ENCODE measurements at places on chromosomes 5 and 9.

DNA sequence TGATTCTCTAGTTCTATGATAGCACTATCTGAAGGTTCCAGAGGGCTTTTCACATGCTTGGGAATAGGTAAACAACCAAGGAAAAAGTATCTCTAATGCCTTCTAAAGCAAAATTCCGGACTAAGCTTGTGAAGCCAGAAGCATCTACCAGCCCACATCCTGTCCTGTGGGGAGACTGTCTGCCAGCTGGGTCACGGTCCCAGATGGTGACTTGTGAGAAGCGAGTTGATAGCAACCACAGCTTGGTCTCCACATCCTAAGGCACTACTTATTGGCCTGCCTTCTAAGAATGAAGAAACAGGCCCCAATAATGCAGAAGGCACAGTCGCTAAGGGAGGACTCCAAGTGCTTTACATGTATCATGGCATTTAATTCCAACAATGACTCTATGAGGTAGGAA is 184.1 kb upstream of the ADRA1B start:
- peak; percentile 87 for DNase-seq

DNA sequence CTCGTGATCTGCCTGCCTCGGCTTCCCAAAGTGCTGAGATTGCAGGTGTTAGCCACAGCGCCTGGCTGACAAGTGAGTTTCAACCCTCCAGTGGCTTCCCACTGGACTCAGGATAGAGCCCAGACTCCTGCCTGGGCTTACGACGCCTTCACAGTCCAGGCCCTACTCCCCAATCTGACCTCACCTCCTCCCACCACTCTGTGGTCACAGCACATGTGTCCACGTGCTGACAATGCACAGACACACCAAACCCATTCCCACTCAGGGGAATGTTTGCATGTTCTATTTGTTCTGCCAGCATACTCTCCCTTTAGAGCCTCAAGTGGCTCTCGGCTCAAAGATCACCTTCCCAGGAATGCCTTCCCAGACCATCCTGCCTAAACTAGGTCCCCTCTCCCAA is 31.1 kb upstream of the TRIM14 start:
- DNase-seq, result no peak

GRCh38 chr5:66231508-66231907 is 87.4 kb downstream of the SREK1 start:
- no peak for DNase-seq

DNA sequence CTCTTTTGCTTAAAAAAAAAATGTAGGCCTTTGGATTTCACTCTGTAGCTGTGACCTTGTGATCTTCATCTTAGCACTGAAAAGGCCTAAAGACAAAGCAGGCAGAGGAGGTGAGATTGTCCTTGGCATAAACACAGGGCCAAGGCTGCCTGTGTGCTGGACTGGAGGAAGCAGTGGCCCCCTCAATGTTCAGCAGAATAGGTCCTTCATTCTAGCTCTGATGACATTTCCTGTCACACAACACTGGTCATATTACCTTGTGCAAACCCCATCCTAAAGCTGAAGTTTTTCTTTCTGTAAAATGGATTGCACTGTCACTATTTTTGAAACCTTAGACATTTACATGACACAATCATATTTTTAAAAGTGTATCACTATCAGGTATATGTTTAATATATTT is 147.4 kb downstream of the INSYN2B start:
- no peak for DNase-seq

- no peak for DNase-seq
These were observed 152.8 kb upstream of the DAP start for GRCh38 chr5:10913841-10914240.

GRCh38 chr5:74295676-74296075 is 344.9 kb downstream of the ENC1 start:
- DNase-seq, result no peak

DNA sequence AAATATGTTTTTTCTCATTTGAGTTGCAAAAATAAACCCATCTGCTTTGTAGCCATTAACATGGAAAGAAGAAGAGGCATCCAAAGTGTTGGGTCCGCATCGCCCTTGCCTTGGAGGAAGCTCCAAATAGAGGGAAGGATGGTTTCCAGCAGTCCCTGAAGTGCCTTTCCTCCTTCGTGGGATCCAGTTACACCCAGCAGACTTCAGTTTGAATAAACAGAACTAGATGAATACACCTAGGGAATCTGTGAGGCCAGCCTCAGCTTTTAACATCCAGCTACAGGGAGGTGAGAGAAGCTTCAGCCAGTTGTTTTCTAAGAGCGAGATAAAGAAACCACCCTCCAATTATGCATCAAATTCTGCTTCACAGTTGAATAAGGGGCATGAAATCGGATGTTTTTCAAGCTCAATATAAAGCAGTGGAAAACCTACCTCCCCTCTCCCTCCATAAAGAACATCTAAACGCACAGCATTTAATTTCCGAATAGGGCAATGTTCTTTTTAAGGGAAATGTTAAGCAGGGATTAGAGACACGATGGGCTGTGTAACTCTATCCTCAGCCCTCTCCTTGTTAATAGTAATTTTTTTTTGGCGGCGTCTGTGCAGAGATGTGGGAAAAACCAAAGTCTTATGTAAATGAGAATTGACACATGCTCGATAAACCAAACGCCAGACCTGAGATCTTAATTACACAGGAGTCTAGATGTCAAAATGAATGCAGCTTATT is 264.7 kb downstream of the SLIT3 start:
- DNase-seq, result no peak

DNA sequence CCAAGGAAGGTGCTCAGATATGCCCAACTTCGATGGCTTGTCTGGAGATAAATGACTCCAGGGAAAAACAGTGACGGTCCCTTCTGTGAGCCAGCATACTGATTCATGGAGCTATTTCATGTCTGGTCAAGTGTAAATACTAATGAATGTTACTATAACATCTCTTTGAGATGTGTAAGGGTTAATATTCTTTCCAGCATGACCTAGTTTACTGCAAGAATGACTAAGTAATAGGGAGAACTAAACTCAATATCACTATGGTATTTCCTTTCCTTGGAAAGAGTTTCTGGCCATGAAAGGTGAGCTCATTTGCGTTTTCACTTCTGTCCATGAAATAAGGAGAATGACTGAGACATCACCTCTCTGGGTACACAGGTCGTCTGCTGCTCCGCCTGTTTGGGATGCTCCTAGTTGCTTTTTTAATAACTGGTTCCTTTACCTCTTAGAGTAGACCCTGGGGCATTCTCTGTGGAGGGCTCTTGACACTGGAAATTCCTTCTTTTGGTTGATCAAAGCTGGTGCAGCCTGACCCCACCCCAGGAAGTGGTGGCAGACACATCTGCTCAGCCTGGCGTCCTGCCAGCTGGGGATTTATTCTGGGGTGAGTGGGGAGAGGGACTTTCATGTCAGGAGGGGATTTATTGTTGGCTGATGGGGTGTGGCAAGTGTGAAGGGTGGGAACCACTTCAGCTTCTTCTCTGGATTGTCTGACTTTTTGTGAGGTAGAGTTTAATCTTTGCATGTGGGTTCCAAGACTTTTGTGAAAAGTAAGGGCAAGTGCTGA is 250.0 kb upstream of the MPDZ start:
- peak; percentile 68 for DNase-seq

DNA sequence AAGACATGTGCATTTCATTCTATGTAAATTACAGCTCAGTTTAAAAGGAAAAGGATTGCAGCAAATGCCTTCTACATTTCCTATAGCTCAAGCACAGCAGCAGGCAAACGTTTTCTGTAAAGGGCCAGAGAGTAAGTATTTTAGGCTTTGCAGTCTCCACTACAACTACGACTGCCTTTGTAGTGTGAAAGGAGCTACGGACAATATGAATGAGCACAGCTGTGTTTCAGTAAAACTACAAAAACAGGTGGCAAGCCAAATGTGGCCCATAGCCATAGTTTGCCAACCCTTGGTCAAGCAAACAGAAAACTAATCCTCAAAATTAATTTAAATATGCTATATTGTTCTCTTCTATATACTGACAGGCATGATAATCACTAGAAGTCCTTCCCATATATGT is 7.2 kb downstream of the PTBP3 start:
- DNase-seq, result no peak

DNA sequence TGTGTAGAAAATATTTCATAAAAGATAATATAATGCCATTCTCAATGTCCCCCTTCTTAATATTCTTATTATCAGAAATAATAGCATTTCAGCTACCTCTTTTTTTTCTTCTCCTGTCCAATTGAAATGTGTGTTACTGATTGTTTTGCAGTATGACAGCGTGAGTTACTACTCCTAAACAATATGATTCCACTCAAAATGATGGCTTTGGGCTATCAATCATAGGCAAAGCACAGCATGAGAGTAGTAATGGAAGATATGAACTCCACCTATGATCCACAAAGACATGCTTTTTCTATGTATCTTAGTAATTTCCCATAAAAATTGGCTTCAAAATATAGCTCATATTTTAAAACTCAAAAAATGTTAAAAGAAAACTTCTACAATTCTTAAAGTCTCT is 867.3 kb upstream of the NUDT12 start:
- DNase-seq, result no peak

DNA sequence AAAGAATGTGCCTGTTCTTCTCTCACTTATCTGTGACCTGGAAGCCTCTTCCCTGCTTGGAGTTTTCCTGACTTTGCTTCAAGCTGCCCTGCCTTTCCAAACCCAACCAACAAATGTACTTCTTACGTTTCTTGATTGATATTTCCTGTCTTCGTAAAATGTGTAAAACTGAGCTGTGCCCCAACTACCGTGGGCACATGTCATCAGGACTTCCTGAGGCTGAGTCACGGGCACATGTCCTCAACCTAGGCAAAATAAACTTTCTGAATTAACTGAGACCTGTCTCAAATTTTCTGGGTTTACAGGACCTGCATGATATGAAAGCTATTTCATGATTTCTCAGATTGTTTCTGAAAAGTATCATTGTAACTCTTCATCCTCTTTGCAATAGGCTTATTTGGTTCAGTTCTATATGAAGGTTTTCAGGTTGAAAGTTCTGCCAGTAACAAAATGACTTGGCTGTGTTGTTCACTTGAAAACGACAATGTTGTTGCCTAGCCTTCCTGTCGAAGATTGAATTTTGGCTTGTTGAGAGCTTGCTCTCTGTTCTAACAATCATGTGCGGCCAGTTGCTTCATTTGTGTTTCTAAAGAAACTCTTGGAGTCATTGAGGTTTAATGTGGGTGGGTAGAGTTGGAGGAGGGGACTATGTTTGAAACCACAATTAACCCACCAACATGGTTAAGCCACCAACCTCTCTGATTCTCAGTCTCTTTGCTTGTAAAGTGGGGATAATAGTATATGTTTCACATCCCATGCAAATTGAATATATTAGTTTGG is 145.6 kb downstream of the FBXL7 start:
- peak; percentile 30 for DNase-seq

DNA sequence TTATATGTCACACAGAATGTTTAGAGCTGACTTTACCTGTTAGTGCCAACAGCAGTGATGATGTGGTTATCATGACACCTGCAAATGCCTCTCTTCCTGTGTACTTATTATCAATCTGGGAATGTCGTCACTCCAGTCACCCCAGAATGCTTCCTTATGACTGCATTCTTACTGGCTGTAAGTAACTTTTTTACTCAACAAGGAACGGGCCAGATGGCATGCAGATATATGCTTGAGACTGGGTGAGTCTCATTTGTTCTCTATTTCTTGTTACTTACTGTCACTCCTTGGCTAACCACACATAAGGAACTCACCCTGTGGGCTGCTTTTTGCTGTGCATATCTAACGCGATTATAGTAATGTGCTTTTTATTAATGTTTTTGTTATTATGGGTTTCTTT is 385.5 kb upstream of the MEF2C start:
- DNase-seq, result no peak

DNA sequence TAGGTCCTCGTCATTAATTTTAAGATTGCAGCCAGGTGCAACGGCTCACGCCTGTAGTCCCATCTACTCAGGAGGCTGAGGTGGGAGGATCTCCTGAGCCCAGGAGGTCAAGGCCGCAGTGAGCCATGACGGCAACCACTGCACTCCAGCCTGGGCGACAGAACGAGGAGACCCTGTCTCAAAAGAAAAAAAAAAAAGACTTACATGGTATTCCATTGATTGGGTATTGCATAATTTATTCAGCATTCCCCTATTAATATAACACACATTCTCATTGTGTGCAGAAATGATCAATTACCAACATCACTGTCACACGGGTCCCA is 62.9 kb downstream of the DUSP1 start:
- DNase-seq, result no peak

DNA sequence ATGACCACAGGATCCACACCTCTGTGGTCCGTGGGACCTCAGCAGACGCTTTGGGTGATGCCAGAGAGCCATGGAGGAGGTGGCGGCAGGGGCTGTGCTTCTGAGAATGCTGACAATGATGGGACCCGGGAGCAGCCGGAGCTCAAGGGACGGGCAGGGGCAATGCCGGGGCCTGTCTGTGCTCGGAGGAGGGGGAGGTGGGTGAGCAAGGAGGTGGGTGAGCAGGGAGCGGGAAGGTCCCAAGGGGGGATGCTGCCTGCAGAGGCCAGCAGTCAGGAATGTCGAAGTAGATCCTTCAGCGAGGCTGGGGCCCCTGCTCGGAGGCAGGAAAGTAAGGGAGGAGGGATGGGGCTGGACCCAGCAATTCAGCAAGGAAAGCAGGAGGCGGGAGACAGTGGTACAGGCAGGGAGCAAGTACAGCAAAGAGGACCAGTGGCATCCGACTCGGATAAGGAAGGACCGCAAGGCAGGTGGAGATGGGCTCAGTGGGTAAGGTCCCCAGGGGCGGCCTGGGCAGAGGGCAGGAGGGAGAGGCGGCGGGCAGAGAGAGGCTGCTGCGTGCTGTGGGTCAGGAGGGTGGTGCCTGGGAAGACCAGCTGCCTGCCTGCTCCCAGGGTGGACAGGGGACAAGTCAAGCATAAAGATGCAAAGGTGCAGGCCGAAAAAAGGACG is 49.0 kb downstream of the ADAMTS2 start:
- DNase-seq, result no peak

DNA sequence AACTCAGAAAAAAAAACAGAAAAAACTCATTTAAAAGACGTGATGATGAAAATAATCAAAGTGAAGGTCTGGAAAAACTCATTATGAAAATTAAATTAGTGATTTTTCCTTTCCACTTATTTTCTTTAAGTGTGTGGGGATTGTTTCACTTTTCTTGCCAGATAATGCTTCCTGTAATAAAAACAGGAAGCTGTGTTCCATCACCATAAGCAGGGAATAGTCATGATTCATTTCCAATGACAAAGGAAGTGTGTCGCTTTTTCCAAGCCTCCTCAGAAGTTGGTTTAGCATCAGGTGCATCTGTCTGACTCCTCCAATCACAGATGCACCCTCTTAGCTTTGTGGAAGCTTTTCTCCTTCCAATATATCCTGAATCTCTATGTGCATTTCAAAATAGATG is 2068.7 kb downstream of the MAT2B start:
- no peak for DNase-seq

DNA sequence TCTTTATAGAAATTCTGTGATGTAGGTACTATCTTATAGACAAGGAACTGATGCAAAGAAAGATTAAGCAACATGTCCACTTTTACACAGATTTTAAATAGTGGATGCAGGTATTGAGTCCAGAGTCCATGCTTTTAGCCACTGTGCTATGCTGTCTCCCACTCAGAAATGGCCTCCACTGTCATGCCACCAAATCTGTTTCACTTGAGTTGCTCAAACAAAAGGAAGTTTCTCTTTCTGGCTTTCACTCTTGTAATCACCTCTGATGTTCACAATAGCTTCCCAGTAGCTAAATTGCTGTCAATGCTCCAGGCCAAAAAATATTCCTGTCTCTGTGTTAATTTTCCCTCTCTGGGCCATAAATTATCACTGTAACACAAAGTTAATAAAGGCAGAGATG is 77.0 kb upstream of the RASA1 start:
- DNase-seq, result no peak

All from Jurkat, Clone E6-1 (cell line).